ENCODE measurements at places on chromosomes 13 and 19. TPM values are rescaled to one million over a fixed set of nuclear protein-coding genes. Genes with fewer than 3 reads are reported as not detected.

Gene ERICH4
- total RNA-seq: not detected

Gene KLK4
- total RNA-seq: not detected

Gene ZNF177
- 1.2 TPM for total RNA-seq

Gene RNF225
- 0.41 TPM for total RNA-seq

Gene AMER2
- total RNA-seq: 0.02 TPM

Gene ZFR2
- total RNA-seq: 2.0 TPM

Gene CCNA1
- total RNA-seq: 0.91 TPM

Measured in astrocyte (in vitro differentiated cells and primary cell).